Cortex of kidney (tissue), 1 donor: ENCODE measurements at places on chromosomes 1 and 21.

GRCh38 chr1:4613606-4614370 lies 40.6 kb upstream of the AJAP1 start:
- no peak for DNase-seq

DNA sequence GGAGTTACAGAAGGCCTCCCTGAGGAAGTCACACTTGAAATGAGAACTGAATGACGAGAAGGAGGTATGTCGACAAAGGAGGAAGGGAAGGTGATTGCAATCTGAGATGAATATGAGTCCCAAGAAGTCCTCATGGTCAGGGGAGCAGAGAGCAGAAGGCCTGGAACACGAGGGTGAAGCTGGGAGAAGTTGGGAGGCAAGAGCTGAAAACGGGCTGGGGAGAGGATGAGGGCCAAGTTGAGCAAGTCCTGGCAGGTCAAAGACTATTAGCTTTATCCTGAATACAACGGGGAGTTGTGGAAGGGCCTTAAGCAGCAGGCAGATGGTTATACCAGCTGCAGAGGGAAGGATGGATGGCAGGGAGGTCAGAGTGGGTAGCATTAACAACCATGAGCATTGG lies 89.5 kb downstream of the KCNJ15 start:
- DNase-seq = no peak

- no peak for DNase-seq
These were observed 28.5 kb upstream of the CASZ1 start for GRCh38 chr1:10824821-10825540.

DNA sequence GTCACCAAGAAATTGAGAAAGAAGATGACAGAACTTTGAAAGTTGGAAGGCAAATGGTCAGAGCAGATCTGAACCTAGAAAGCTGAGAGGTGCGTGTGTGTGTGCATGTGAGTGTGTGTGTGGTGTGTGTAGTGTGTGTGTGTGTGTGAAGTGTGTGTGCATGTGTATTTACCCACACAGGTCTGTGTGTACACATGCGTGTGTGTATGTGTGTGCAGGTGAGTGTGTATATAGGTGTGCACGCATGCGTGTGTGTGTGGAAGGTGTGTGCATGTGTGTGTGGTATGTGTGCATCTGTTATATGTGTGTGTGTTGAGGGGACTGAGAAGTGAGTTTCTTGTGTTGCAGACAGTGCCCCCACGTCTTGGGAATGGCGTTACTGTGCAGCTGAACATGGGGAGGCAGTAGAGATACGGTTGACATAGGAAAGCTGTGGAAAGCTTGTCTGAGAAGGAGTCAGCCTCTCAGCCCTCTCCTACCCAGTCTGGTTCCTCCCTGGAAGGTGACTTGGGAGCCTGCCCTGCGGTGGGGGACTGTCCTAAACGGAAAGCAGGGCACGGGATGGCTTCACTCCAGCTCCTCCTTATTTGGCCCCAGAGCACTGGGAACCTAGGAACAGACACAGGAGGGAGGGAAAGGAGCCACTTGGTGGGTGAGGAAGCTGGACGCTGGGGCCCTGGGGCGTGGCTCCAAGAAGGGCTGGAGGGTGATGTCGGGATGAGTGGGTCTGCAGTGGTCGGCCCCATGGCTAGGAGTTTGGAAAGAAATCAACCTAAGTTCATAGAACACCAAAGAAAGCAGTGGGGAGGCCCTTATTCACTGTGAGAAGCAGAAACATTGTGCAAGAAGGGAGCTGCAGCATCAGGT lies 97.2 kb downstream of the PCBP3 start:
- no peak for DNase-seq

GRCh38 chr1:40594187-40594531 lies 62.7 kb downstream of the ZNF684 start:
- DNase-seq = no peak

DNA sequence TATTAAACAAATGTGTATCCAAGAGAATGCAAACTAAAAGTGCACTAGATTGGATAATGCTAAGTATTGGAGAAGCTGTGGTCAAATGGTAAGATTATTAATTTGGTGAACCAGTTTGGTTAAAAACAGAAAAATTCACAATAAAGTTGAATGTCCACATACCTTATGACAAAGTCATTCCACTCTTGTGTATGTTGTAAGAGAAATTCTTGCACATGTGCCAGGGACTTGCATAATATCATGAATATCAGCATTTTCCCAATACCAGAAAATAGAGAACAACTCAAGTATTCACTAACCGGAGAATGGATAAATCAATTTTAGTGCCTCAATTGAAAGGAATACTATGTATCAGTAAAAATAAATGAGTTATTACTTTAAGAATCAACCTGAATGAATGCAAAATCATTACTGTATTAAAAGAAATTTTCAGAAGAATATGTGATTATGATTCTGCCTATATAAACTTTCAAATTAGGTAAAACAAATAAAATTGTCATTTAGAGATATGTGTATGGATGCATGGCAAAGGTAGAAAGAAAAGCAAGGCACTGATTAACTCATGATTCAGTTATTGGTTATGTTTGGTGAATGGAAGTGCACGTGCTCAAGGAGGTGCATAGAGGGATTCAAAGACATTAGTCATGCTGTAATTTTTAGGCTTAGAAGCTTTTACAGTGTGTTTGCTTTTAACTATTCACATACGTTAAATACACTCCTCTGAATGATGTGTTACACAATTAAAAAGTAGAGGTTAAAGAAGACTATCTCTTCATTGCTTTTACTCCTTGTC lies 217.4 kb upstream of the KCNK2 start:
- no peak for DNase-seq

DNA sequence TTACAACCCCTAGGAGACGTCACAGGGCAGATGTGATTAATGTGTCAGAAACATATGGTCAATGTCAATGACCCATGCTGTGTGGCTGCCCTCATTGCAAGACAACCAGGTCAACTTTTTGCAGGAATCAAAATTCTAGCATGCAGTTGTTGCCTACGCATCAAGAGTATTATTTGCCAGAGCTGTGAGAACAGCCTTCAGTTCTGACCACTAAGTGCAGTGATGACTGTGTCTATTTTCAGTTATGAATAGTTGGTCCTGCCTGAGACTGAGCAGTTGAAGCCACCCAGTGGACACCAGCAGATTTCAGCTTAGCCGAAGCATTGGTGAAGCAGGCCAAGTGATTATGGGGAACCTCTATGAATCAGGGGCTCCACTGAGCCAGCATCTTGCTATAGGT lies 47.3 kb downstream of the LYPLAL1 start:
- no peak for DNase-seq

DNA sequence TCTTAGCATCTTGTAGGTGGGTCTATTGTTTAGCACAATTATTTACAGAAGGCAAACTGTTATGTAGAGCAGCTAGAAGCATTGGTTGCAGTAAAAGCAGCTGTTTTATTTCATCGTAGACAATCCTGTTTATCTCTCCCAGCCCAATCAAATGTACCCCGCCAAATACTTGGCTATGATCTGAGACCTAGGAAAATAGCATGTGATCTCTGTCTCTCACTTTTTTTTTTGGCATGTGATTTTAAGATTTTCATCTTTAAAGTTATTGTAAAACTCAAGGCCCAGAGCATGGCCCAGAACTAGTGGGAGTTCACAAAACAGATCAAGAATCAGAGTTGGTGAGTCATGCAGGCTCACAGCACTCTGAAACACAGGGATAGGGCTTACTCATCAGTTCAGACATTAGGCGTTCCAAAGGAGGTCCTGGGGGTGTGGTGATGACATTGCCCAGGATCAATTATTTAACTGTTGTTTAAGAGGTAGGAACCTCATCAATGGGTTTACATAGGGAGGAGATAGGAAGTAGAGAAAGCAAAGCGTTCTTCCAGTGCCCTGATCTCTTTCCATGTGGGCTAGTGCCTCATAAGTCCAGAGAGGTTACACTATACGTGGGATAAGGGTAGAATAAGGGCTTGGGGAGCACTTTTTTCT lies 40.2 kb downstream of the TBX19 start:
- no peak for DNase-seq

DNA sequence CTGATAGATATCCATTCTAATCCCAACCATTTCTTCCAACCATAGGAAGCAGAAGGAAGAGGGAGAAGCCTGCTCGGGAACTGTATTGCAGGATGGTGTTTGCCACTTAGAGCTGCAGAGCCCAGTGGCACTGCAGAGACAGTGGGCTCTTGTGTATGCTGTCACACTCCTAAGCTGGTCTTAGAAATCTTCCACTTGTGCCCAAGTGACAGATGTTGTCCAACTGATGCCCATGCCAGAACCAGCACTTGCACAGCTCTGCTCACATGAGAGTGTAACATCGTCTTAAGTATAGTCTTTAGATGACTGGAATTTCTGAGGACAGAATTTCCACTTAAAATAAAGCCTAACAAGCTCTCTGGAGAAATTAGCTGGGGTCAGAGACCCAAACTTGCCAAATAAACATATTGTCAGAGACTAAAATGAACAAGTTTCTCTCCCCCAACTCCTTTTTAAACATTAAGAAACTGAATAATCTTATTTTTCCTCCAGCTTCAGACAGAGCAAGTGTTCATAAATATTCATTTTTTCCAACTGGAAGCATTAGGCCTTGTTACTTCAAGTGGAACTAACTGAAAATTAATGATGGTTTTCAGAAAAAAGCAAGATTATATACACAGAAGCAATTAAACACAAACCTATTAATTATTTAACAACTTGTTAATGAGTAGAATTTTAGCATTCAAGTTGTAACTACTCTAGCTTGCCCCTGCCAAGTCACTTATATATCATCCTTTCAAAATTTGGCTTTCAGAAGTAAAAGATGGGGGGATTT lies 577.3 kb downstream of the AJAP1 start:
- DNase-seq = no peak

DNA sequence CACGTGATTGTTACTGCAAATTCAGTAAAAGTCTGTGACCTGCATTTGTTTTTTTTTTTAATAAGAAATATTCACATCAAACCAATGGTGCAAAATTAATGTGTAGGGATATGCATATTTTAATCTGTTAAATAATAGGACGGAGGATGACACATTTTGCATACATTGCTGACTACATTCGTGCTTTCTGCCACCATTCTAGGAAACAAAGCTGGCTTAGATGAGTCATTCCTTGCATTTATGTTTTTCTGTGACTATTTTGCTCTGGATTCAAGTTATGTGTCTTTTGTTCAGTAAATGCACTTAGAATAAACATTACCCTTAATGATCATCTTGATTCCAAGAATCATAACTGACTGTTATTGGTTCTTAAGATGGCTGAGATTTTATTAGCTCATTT lies 23.9 kb upstream of the CYYR1 start:
- DNase-seq = no peak

- DNase-seq = no peak
These were observed 10.6 kb upstream of the PRKACB start for GRCh38 chr1:84133479-84133878.

GRCh38 chr1:33348676-33349080 lies 27.8 kb upstream of the A3GALT2 start:
- DNase-seq = no peak

DNA sequence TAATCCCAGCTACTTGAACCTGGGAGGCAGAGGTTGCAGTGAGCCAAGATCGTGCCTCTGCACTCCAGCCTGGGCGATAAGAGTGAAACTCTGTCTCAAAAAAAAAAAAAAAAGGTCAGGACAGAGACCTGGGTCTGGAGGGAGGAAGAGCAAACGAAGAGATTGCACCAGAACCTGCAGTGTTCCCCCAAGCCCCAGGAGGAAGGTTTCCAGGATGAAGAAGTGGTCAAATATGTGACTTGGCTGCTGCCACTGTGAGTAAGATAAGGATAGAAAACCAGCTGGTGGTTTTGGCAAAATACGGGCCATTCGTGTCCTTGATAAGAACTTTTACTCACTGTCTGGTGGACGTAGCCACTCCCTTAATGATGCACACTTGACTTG lies 42.2 kb downstream of the CLDN14 start:
- DNase-seq = no peak

GRCh38 chr1:248622570-248623001 lies 12.3 kb downstream of the OR2T11 start:
- no peak for DNase-seq

GRCh38 chr1:204075890-204076846 lies 3.3 kb downstream of the SOX13 start:
- DNase-seq = no peak

DNA sequence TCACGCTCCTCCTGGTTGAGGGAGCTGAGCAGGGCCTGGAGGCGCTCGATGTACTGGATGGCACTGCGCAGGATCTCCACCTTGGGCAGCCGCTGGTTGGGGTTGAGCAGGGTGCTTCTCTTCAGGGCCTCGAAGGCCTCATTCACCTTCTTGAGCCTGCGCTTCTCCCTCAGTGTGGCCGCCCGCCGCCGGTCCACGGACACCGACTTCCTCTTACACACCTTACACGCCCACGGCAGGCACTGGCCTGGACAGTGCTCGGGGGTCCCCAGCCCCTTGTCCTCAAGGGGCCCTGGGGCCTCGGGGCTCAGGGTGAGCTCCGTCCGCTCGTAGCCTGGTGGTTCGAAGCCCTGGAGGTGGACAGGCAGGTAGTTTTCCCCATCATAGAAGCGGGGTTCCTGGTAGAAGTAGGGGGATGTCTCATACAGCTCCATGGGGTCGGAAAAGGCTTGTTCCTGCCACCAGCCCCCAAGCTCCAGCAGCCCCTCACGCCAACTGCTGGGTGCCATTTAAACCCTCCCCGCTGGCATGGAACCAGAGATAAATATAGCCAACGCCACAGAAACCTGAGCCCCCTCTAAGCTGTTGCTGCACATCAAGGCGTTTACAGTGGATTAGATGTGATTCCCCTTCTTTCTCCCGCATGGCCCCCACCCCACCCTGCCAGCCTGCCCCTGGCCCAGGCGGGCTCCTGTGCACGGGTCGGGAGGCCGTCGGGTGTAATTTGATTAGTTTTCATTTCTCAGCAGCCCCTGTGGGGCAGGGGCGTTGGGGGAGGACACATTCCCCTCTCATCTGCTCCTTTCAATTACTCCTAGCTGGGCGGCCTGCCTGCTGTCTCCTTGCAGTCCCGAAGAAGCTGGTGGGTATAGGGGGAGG lies at the start of gene MYOG:
Gene MYOG (minus strand): TSS at position 485 of the 879 bp plus-strand sequence. CDS start 51 bp downstream, at position 434.
- no peak for DNase-seq

DNA sequence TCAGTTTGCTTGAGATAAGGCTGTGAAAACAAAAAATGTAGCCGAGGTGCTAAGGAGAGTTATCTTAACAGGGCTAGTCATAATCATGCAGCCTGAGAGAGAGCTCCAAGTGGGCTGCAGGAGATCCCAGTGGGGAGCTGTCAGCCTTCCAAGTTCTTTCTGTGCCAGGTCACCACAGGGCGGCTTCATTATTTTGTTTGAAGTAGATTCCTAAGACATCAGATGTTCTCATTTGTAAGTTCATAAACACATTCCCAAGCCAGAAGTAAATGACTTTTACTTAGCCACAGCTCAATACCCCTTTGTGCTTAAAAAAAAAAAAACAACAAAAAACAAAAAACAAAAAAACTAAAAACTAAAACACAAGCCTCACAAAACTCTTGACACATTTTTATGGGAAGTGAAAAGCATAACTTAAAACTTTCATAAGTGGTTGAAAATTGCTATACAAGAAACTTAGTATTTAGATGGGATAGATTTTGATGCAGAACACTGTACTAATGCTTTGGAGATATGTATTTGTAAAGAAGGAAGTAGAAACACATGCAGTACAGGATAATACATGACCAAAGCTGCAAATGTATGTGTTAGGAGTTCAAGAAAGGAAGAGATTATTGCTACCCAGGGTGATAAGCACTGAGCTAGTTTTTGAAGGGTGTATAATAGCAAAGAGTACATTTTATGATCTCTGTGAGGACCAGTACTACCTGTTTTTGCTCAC lies 8.6 kb downstream of the CDC14A start:
- DNase-seq = no peak

- no peak for DNase-seq
These were observed 78.2 kb upstream of the IFFO2 start for GRCh38 chr1:19034721-19035120.
